Naive thymus-derived CD4-positive, alpha-beta T cell (primary cell): ENCODE measurements at places on chromosomes 12 and 14.
A peak's percentile ranks its signal among the peaks of the same experiment; 100 is the strongest.

- no peak for DNase-seq
Observed at GRCh38 chr14:100610511-100611217, 23.4 kb upstream of the BEGAIN start.

DNA sequence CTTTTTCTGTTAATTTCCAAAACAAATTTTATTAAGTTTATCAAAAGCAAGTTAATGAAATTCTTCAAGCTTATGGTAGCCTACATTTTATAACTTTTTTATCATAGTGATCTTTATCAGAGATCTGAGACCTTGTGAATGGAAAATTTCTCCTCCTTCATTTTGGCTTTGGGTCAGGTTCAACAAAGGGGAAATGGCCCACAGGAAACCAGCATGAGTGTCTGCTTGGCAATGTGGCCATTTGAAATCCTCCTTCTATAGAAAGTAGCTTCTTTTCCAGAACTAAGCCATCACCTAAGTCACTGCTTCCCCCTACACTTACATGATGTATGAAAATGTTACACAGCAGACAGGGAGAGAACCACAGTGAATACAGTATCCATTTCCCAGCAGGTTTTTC is 1.6 kb downstream of the RHOJ start:
- DNase-seq, result no peak

DNA sequence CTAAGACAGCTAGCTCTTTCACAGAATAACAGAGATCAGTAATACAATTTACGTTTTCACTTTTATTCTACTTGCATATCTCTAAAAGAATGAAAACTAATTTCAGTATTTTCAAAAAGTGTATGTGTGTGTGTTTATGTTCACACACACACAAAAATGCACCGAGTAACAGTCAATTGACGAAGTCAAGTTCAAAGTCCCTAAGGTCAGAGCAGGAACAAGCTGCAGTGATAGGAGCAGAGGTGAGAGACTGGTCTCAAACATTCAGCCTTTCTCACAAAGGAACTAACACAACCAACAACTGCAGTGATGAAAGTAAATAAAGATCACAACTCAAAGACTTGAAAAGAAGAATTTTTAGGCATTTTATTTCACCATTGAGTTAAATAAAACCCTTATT is 429.7 kb downstream of the C12orf50 start:
- no peak for DNase-seq

- DNase-seq, result no peak
Observed at GRCh38 chr14:58816416-58817115, 178.8 kb downstream of the DACT1 start.

- no peak for DNase-seq
Observed at GRCh38 chr14:73526036-73526984, 10.6 kb upstream of the ACOT1 start.

DNA sequence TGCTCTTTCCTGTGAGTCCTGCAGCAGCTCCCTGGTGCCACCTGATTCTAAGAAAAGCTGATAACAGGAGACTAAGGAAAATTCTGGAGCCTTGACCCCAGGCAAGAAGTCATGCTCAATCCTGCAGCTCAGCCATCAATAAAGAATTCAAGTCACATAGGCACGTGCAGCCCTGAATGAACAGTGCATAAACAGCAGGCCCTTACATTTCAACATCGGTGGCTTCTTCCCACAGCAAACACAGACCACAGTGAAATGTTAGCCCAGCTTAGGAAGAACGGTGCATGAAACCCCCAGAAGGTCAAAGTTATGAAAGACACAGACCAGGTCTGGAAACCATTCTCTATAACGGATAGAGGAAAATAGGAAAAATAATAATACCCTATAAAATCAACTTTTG is 10.5 kb downstream of the CINP start:
- DNase-seq, result no peak

DNA sequence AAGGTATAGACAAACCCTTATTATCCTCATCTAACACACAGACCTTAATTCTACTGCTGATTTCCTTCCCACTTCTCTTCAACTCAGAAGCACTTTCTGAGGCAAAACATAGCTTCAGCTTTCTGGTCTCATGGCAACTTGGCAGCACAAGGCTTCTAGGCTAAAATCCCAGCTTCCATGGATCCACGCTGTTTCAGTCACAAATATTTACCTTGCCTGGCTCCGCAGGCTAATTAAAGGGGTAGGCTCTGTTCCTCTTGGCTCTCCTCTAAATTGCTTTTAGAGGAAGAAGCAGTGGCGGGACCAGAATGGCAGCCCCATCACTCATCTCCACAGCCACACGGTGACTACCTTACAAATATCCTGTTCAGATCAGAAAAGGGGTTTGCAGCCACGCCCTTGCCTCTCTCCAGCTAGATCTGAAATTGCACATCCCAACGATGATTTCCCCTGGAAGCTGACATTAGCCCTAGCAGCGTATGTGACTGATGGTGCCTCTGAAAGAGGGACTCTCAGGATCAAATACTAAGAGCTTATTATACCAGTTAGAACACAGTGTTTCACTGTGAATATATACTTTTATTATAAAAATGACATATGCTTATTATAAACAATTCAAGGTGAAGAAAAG is 221.5 kb upstream of the NUDT4 start:
- DNase-seq, result no peak

DNA sequence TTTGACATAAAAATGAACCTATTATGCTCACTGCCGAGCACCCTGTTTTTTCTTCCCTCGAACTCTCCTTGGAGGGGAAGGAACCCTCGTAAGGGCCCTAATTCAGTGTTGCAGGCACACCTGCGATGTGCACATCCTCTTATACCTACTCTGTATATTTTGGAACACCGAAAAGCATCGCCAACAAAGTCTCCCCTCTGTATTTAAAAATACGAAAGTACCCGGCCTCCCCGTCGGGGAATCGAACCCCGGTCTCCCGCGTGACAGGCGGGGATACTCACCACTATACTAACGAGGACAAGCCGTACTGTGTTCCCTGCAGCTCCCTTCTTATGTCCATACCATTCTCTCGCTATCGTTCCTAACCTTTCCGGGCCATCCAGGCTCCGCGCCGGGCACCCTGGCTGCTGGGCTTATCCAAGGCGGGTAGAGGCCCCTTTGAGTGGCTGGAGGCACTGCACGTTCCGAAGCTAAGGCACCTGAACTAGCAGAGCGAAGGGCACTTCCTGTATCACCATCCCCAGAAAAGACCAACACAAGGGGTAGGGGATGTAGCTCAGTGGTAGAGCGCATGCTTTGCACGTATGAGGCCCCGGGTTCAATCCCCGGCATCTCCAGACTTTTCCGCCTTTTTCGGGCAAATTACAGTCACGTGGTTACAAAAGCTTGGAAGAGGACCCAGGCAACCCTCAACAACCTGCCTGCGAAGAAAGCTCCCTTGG is 25.1 kb upstream of the UBC start:
- peak; percentile 94 for DNase-seq

- DNase-seq, result no peak
Observed at GRCh38 chr12:131642101-131642540, 68.8 kb upstream of the SFSWAP start.

GRCh38 chr14:64549791-64550620 is at the start of gene PPP1R36:
PPP1R36 (plus strand) TSS chr14:64549961; CDS start chr14:64549998, 37 bp downstream.
- DNase-seq, result peak; percentile 10

- no peak for DNase-seq
Observed at GRCh38 chr12:56081393-56082347, 1.7 kb downstream of the ERBB3 start.

DNA sequence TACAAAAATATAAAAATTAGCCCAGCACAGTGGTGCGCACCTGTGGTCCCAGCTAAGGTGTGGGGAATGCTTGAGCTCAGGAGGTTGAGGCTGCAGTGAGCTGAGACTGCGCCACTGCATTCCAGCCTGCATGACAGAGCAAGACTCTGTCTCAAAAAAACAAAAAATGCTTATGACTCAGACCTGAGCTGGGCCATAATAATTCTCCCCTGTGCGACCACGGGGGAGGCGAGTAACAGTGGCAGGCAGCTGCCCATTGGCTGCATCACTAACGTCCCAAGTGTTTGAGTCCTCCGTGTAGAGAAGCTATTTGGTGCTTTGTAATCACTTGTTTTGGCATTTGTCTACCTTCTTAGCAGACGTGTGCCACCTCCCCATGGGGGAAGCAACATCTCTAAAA is 24.9 kb downstream of the PSMC1 start:
- no peak for DNase-seq

DNA sequence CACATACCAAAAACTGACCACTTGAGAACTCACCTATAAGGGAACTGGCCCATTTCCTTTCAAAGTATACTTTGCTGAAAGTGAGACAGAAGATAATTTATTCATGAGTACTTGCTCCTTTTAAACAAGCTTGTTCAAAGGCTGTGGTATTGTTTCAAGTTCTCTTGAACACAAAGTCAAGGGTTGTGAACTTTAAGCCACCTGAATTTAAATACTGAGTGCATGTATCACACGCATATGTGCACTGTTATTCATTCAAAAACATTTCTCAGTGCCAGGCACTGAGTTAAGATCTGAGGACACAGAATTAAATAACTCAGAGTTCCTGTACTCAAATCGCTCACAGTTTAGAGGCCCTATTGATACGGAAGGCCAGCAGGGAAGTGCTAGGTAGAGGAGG is 19.1 kb upstream of the LDHB start:
- peak; percentile 80 for DNase-seq

DNA sequence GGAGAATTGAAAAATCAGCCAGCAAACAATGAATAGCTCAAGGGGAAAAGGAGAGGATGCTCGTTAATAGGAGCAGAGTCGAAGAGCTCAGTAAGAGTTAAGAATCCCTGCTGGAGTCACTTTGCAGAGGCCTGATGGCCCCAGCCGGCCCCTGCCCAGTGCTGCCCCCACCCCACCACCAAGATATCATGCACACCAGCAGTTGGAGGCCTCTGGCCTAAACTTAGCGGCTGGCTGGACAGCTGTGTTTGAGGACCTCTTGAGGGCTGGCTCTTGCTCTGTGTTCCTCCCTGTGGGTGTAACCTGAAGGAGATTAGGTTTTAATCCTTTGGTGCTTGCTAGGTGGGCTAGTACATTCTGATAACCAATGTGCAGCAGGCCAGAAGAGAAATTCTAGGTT is 142.0 kb downstream of the PLXNC1 start:
- no peak for DNase-seq

- DNase-seq, result no peak
Observed at GRCh38 chr12:110934093-110934852, 13.9 kb upstream of the MYL2 start.

- DNase-seq, result no peak
Observed at GRCh38 chr12:91319071-91319760, 136.6 kb upstream of the DCN start.

GRCh38 chr12:125458552-125459268 is 393.5 kb downstream of the AACS start:
- no peak for DNase-seq

DNA sequence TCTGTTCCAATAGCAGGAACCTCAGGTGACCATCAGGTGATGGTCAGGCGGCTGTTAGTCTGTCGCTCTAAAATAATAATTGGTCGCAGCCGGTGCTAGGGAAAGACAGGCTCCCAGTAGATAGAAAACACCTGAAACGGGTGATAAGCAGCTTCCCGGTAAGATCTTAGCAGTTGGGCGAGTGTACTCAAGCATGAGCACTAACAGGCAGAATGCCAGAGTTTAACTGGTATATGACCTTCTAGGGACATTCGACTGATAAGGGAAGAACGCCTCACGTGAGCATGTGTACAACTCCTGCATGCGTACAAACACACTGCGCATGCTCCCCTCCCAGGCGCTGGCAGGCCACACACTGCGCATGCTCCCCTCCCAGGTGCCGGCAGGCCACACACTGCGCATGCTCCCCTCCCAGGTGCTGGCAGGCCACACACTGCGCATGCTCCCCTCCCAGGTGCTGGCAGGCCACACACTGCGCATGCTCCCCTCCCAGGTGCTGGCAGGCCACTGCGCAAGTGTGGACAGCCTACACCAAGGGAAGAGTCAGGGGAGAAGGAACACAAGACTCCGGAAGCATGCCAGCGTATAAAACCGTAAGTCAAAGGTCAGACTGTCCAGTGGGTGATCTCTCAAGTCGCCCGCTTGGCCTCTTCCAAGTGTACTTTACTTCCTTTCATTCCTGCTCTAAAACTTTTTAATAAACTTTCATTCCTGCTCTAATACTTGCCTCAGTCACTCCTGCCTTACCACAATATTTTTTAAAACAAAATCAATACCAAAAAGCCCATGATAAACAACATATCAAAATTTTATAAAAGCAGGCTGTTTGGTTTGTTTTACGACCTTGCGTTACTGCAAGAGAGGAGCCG is 24.5 kb downstream of the GPRC5D start:
- peak; percentile 53 for DNase-seq

- DNase-seq, result no peak
Observed at GRCh38 chr12:22935501-22935900, 310.5 kb downstream of the ETNK1 start.

DNA sequence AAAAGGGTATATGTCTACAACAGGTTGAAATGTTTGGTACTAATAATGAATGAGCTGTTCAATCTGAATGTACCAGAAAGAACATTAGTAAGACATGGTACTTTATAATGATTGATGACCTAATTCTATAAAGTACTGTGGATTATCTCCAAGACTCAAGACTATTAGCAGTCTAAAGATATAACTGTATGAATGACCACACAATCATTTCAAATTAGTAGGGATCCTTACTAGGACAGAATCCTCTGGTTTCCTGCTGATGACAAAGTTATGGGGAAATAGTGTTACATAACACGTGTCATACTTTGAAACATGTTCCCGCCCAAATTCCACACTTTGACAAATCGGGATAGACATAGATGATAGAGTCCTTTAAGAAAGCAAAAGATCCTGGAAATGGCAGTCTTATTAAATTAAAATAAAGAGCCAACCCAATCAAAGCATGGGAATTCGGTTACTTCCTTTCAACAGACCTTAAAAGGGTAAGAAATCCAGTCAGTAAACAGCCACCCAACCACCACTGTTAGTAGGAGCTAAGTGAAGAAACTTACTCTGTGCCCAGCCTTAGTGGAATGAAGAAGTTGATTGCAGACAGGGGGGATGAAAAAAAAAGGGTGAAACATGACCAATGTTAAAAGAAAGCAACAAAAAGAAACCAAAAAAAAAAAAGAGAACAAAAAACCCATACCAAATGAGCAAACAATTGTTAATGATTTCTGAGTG is 2.8 kb downstream of the VPS29 start:
- no peak for DNase-seq

DNA sequence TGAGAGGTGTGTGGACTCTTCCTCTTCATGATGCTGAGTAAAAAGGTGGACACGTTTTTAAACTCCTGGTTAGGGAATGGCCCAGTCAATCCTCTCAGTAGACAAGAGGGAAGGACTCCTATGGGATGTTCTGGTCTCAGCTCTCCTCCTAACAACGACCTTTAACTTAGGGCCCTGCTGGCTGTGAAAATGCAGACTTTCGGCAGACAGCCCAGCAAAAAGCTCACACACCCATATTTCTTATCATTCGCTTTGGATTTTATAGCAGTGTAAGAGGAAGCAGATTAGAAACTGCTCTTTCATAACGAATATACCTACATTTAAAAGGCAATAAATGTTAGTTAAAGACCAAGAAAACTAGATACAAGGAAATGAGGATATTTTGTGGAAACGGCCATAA is 18.0 kb upstream of the YARS2 start:
- no peak for DNase-seq

- no peak for DNase-seq
Observed at GRCh38 chr12:116492703-116493324, 66.4 kb upstream of the MAP1LC3B2 start.
